Body of pancreas (tissue), 4 donors: ENCODE measurements at places on chromosomes 4 and X. TPM values are rescaled to one million over a fixed set of nuclear protein-coding genes. Genes with fewer than 3 reads are reported as not detected.

The UGT2A3 gene
- 35.9 TPM for total RNA-seq

The EDNRA gene
- total RNA-seq, result 1.3 TPM

The MTMR8 gene
- total RNA-seq, result 4.9 TPM

The SYTL5 gene
- 5.3 TPM for total RNA-seq

The FAM199X gene
- 13.5 TPM for total RNA-seq
